ENCODE measurements at places on chromosomes 7 and 10.

GRCh38 chr7:122544463-122544862 is 154.5 kb downstream of the RNF133 start:
- DNase-seq = no peak

DNA sequence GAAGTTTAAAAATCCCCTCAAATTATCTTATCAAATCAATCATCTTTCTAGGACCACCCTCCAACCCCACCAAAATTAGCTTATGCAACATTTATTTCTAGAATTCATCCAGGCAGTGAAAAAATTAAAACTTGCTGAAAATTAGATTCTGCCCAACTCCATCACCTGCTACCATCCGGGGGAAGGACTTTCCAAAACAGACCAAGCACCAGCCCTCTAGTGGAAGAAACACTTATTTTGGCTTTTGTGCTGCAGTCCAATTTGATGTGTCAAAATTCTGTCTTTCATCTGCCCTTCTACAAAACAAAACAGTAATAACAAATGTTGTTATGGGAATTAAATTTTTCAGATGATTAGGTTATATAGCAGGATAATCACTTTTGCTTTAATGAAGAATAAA is 35.1 kb downstream of the GCC1 start:
- DNase-seq = no peak

GRCh38 chr10:95618101-95618500 is 38.4 kb downstream of the ALDH18A1 start:
- DNase-seq = no peak

DNA sequence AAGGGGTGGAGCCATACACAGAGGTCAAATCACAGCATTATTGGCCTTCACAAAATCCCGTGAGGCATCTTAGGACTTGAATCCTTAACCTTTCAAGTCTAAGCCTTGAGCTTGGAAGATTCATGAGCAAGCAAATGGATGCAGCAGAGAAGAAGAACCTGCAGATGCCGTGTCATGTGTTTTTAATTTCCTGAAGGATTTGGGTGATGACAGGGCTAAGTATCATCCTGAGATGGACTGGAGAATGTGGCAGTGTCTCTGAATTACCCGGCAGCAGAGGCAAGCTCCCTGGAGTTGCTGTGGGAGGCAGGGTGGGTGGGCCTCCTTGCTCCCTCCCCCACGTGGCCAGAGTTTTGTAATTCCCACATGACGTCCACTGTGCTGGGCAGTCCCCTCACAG is 50.8 kb downstream of the GCC1 start:
- no peak for DNase-seq

- no peak for DNase-seq
These were observed 454.1 kb downstream of the PARD3 start for GRCh38 chr10:34360984-34361383.

GRCh38 chr7:77570330-77571011 is 33.4 kb downstream of the PTPN12 start:
- DNase-seq = no peak

DNA sequence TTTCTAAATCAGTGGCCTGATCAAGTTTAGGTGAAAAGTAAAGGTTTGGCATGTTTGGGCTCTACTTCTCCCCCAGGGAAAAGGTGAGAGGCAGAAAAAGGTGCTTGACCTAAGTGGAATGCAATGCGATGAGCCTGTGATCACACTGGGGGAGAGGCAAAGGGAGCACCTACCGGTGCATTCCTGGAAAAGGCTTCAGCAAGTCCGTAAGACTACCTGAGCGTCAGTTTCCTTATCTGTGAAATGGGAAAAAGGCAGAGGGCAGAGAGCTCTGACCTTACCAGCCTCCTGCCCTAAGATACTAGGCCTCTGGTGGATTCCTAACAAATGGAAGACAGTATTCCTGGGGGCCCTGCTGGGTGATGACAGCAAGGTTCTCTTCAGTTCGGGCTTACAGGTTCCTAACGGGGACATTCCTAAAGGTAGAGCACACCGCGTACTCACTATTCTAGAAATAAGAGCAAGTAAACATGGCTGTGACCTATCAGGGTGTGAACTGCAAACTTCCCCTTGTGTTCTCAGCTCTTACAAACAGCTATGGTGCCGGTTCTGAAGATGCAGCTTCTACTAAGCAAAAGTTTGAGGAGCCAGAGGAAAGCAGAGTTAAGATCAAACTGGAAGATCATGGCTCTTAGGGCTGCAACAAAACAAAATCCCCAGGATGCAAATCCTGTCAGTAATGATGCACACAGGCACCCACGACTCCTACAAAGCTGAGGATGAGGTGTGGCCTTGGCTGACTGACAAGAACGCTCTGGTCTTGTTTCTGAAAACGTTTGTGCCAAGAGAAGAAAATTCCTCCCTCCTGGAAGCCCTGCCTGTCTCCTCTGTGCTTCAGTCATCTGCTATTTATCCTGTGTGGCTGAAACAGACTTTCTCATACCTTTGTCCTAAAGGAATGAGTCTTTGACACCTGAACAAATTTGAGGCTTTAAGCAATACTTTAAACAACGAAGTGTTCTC is 13.3 kb upstream of the ACSL5 start:
- no peak for DNase-seq

DNA sequence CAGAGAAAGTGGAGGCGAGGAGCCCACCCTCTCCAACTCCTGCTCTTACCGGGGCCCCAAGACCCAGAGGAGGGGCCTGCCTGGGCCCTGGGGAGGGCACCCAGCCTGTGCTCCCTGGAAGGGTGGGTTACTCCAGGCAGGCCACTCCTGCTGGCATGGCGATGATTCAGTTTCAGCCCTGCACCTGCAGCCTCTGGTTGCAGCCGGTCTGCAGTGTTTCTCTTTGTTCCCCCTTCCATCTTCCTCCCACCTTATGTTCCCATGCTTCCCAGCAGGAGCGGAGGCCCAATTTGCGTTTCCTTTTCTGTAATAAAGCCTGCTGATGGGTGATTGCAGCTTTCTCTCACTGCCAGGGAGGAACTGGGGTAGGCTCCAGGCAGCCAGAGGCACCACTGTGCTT is 53.2 kb upstream of the FAM20C start:
- DNase-seq = no peak

DNA sequence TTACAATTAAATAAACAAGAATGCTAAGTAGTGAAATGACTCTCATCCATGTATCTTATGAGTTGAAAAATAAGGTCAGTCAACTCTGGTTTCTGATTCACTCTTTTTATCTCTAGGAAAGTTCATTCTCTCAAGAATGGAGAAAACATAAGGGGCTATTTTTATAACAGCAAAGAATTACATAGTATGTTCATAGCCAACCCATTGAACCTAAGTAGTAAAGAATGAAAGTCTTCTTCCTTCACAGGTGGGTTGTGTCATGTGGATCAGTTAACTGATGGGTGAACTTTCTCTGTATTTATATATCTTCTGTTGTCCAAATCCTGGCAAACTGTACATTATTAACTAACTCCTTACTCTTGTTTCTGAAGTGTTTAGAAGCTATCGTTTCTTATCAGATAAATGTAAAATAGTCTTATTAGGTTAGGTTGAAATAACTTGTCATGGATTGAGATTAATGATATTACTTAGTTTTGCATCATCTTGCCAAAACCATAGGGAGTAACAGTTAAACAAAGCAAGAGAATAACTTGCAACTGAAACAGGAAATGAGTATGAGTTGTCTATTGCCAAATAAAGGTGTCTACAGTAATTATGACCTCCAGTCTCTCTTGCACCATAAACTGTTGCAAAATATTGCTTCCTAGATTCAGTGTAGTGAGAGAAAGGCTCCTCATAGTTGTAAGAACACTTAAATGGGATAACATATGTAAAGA is 86.8 kb downstream of the ANKRD7 start:
- no peak for DNase-seq

- DNase-seq = no peak
These were observed 59.0 kb upstream of the EN2 start for GRCh38 chr7:155398944-155399343.

- no peak for DNase-seq
These were observed 56.0 kb upstream of the CHST15 start for GRCh38 chr10:124149189-124150042.

- no peak for DNase-seq
These were observed 24.3 kb downstream of the LEP start for GRCh38 chr7:128265156-128265905.

GRCh38 chr10:7855205-7855604 is 36.9 kb downstream of the TAF3 start:
- no peak for DNase-seq

DNA sequence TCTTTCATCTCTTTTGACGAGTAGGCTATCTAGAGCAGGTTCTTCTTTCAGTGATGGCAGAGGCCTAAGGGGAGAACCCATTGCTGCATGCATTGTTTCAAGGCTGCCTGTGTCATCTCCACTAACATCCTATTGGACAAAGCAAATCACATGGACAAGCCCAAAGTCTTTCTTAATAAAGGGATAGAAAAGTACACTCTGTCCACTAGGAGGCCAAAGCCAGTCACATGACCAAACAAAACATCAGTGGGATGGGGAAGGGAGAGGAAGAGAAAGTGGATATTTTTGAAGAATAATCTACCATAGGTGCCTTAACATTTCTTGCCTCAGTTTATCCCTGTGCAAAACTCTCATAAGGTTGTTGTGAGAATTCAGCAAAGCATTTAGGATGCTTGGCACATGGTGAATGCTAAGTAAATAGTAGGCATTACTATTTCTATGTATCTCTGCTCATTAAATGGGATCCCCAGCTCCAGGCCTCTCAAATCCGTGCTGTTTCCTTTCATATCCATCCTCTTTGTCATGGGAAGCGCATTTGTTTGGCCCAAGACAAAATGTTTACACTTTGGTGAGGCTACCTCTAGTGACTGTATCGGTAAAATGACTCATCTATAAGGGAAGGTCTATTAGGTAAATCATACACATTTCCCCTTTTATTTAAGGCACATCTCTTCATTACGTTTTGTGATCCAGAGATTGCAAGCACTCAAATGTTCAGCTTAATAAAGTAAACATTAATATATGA is 16.7 kb upstream of the CADPS2 start:
- DNase-seq = no peak

GRCh38 chr7:155009570-155010157 is 6.7 kb upstream of the PAXIP1 start:
- DNase-seq = no peak

- no peak for DNase-seq
These were observed 34.6 kb downstream of the ZEB1 start for GRCh38 chr10:31353574-31353973.

DNA sequence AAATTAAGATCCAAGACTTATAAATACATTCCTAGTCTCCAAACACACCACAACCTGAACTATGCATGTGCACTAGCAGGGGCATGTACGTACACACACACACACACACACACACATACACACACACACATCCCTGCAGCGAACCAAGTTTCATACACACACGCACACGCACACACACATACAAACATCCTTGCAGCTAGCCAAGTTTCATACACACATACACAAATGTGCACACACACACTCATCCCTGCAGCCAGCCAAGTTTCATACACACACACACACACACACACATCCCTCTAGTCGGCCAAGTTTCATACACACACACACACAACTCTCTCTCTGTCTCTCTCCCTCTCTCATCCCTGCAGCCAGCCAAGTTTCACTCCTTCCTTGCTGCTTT is 82.7 kb upstream of the WIPF3 start:
- DNase-seq = no peak

DNA sequence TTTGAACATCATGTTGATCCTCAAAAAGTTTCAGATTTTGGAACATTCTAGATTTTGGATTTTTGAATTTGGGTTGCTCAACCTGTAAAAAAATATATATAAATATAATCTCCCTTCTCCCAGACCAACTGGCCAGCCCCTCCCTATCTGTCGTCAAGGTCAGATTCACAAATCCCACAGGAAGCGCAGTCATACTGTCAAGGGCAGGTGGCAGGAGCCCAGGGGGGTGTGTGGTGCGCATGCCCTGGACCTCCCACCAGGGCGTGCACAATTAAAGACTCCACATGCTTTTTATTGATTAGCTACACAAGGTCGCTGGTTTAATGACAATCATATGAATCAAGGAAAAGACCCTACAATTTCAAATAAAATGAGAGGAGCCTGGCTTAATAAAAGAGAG is 77.0 kb upstream of the EEPD1 start:
- no peak for DNase-seq

- DNase-seq = no peak
These were observed 39.5 kb upstream of the DMBT1 start for GRCh38 chr10:122521011-122521410.

DNA sequence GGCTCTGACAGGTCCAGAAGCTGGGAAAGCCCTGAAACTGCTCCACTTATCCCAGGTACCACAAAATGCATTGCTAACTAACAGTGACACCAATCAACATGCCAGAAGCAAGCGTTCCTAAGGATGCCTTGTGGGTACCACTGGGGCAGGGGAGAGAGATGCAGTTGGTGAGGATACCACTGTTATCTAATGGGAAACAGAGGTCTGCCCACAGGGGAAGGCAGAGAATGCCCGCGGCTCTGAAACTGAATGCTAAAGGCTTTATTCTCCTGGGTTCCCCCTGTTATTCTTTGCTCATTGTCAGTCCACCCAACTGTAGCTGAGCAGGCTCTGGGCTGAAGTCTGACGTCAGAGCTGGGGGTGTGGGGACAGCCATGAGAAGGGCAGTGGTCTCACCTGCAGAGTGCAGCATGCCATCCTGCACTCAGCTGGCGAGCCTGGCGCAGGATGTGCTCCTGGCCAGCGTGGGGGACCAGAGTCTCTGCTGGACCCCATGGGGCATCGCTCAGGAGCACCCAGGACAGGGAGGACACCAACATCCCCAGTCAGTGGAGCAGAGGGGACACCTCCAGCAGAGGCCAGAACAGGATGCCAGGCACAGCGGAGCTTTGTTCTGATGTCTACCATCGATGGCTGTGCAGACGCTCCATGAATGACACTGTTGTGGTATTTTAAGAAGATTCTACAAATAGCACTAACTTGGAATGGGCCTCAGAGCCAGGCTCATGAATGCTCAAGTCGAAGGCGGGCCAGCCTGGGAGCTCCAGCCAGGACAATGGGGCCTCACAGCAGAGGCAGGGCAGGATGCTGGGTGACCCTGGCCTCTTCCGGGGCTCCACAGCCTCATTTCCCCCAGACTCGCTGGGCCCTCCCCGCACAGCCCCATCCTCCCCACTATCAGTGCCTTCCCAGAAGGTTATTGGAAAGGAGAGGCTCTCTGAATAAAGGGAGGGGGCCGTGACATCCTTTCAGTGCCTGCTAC is 95.8 kb downstream of the ARHGAP22 start:
- DNase-seq = no peak

DNA sequence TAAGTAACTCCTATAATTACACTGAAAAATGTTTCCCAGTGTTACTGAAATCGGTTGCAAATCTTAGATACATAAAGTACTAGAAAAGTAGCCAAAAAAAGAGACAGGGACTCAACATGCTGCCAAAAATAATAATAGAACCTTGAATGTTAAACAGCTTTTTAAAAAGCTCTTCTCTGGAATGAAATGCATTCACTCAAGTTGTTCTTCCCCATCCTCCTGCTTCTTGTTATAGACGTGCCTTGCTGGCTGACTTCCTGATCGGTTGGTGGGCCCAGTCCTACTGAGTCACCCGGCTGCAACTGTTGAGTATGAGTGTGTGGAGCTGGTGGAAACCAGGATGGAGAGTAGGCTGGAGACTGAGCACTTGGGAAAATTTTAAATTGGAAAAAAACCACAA is 30.6 kb upstream of the RAPGEF5 start:
- no peak for DNase-seq

All from stimulated activated CD8-positive, alpha-beta memory T cell treated with anti-CD3 and anti-CD28 coated beads, Interleukin-4, amount 100 ng/mL, for 1 hour (primary cell).